ENCODE measurements at places on chromosomes 4 and X.
A peak's percentile ranks its signal among the peaks of the same experiment; 100 is the strongest.

- DNase-seq = no peak
Observed at GRCh38 chr4:96120206-96120605, 280.3 kb downstream of the PDHA2 start.

DNA sequence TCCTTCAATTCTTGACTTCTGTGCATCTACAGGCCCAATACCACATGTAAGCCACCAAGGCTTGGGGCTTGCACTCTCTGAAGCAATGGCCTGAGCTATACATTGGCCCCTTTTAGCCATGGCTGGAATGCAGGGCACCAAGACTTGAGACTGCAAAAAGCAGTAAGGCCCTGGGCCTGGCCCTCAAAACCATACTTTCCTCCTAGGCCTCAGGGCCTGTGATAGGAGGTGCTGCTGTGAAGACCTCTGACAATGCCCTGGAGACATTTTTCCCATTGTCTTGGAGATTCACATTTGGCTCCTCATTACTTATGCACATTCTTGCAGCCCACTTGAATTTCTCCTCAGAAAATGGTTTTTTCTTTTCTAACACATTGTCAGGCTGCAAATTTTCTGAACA is 68.5 kb upstream of the FSTL5 start:
- no peak for DNase-seq

DNA sequence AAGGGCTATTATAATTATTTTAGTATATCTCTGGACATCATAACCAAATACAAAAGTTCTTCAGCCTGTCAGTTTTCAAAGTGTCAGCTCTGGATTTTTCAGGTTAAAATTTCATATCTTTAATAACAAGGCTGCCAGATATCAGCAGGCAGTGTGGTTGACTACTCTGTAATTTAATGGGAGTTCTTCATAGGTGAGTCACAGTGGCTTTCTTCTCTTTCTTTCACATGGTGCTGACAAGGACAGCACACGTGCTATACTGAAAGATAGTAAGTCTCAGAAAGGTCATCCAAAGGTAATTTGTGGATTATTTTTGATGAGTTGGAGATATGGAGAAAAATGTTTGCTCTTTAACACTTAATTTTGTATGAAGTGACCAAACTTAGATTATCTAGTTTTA is 43.2 kb downstream of the GALNT7 start:
- DNase-seq = peak; percentile 31

DNA sequence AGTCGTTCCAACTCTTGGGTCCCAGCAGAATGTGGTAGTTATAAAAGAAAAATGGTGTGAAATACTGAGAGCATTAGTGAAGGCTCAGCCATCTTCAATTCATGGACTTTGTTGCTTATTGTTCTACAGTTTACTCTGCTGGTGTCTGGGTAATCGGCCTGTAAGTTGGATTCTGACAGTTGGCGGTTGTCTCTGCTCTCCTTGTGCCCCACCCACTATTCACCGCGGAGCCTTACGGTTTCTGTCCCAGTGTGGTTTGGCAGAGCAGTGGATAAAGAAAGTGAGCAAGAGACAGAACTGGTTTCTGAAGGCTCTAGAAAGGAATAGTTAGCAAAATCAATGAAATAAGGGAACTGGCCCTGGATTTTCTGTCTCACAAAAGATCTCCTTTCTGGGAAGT is 9.1 kb downstream of the LONRF3 start:
- DNase-seq = no peak

GRCh38 chrX:143664302-143664701 is 28.4 kb upstream of the SLITRK4 start:
- DNase-seq = no peak

DNA sequence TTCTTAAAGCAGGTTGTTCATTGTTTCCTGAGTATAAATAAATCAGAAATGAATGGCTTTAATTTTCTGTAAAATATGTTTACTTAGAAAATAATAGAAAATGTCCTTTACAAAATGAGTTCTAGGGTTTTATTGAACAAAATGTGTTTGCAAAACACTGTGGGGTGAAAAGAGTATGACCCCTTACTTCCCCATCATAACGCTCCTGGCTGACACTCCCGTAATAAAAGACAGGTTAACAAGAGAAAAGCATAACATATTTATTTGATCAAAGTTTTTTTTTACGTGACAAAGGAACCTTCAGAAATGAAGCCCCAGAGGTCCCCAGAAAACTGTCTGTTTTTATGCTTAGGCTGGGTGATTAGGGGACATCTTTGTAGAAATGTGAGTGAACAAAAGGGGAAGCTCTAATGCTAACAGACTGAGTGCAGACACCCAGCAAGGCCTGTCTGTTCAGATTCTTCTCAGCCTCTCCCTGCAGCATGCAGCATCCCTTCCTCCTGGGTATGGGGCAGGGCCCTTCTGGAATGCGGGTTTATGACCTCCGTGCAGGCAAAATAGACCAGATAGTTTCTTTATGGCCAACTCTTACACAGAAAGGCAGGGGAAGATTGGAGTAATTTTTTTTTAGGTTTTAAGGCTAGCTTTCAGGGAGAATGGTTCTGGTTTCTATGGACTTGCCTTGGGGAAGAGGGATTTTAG is 26.1 kb downstream of the ZFP42 start:
- DNase-seq = no peak

- no peak for DNase-seq
Observed at GRCh38 chr4:169045862-169046584, 36.0 kb upstream of the CBR4 start.

- no peak for DNase-seq
Observed at GRCh38 chrX:152136312-152136711, 2.1 kb downstream of the MAGEA10 start.

DNA sequence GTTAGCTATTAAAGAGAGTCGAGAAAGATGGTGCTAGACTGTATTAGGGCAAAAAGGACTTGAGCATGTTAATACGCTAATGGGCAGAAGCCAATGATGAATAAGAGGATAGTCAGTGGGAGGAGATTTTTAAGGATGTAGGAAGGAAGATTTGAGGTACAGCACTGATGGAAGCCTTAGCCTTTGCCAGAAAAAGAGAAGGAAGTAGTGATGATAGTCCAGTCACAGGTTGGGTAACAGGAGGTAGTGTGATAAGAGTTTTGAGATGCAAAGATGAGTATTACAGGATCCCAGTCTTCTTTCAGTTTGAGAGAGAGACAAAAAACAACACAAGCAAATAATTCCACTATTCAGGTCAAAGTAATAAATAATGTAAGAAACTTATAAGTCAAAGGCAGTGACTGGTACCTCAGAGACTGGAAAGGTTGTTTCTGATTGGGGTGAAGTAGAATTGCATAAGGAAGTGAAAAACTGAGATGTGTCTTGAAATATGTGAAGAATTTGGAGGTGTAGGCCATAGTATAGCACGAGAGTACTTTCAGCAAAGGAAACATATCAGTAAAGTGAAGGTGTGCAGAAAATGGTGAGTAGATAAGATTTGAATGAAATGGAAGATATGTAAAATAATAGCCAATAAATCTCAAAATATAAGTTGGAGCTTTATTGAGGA is 22.1 kb upstream of the NDNF start:
- no peak for DNase-seq

DNA sequence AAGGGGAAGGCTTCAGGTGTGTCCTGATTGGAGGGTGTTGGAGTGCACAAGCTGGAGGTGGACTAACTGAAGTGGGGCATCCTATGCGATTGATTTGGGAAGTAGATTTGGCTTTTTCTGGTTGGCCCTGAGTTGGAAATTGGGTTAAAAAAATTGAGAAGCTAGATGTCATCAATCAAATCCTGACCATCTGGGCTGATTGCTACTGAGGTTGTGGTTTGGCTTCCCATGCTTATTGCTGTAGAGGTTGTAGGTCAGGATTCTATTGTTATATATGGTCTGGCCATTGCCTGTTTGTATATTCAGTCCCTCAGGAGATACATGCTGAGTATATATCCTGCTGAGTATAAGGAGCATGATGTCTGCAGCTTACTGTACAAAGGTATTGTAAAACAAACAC is 7.7 kb upstream of the ZNF81 start:
- no peak for DNase-seq

DNA sequence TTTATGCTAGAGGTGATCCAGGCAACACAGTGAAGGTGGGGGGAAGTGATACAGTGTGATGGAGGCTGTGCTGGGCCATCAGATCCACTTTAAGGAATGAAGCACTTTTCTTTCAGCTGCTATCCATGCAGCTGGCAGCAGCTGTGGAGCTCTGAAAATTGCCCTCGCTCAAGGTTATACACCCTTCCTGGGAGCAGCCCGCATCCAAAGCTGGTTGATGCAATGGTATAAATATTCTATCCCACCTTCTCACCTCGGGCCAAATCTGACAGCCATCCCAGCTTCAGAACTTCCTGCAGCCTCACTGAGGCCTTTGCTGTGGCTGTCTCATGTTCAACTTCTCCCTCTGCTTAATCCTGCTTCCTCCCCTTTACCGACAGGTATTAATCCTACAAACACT is 18.6 kb downstream of the CXCL13 start:
- DNase-seq = no peak

- no peak for DNase-seq
Observed at GRCh38 chr4:2929469-2929868, 33.7 kb downstream of the NOP14 start.

- DNase-seq = no peak
Observed at GRCh38 chr4:37749398-37749988, 63.3 kb upstream of the RELL1 start.

DNA sequence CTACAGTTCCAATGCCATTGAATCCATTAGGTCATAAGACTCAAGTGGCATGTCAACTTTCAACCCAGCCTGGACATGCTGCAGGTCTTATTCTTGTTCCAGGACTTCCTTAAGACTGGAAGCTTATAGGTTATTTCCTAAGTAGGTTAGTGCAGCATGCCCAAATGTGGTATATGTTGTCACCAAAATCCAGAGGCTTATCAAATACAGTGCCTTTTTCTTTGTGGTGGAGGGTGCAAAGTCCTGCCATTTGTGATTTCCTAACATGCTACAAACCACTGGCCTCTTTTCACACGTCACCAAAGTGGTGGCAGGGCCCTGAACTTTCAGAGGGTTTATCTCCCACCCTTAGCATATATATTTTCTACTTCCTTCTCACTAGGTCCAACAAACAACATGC is 9.7 kb upstream of the TMEM184C start:
- DNase-seq = no peak

- no peak for DNase-seq
Observed at GRCh38 chr4:125547836-125548235, 233.1 kb downstream of the FAT4 start.

GRCh38 chr4:176340871-176341685 is 21.3 kb downstream of the SPCS3 start:
- DNase-seq = no peak

GRCh38 chrX:17024886-17025285 is 78.4 kb downstream of the REPS2 start:
- no peak for DNase-seq

DNA sequence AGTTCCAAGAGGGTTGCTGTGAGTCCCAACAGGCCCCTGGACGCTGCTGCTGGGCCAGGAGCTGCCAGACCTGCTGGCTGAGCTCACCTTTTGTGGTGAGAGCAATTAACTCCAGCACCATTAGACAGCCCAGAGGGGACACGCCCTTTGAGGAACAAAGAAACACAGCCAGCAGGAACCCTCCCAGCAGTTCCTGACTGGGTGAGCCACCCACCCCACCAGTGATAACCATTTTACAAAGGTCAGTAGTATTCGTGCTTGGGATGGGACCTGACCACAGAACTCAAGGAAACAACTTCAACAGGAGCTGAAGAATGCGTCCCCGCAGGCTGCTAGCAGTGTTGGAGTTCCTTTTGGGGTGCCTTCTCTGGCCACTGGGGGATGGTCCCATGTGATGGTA is 38.8 kb upstream of the AFAP1 start:
- no peak for DNase-seq

GRCh38 chr4:154018659-154019058 is 229.8 kb upstream of the SFRP2 start:
- DNase-seq = no peak

- no peak for DNase-seq
Observed at GRCh38 chrX:23668335-23668734, 1.0 kb downstream of the PRDX4 start.

DNA sequence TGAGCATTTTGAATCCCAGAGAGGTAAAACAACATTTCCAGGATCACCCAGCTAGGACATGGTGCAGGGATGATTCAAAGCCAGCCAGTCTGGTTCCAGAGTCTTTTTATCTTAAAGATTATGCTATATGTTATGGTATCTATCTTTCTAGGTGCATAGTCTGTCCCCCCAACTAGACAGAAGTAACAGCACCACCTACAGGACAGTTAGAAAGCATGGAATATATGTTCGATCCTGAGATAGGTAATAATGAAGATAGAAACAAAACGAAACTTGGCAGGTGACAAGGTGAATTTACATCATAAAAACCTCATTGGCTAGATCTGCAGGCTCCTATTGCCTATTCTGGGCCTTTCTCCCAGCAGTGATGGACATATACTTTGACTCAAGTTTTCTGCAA is 723.2 kb downstream of the SMARCA1 start:
- DNase-seq = no peak

DNA sequence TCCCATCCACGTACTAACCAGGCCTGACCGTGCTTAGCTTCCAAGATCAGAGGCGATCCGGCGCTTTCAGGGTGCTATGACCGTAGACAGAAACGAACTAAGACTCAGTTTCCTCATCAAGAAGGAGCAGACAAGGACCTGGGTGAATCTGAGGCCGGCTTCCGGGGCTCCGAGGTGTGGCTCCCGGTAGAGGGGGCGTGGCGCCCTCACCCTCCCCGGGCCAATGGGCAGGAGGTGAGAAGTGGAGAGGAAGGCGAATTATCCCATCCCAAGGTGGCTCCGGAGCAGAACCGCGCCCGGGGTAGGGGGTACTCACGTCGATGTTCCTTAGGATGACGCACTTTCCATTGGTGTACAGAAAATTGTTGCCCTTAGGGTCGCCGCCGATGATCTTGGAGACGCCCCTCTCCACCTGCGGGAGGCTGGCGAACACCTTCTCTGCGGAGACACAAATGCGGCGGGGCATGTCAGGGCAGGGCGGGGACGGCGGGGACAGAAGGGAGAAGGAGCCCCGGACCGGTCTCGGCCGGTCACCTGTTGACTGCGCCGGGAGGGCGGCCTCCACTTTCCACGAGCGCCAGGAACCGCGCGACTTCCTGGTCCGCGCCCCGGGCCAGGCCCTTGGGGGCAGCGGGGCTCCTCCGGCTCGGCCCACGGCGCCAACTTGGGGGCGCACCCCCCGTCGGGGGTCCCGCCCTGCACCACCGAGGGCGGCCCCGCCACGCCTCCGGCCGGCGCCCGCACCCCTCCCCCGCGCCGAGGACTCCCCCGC is 616 bp downstream of the WDR1 start:
- DNase-seq = no peak

DNA sequence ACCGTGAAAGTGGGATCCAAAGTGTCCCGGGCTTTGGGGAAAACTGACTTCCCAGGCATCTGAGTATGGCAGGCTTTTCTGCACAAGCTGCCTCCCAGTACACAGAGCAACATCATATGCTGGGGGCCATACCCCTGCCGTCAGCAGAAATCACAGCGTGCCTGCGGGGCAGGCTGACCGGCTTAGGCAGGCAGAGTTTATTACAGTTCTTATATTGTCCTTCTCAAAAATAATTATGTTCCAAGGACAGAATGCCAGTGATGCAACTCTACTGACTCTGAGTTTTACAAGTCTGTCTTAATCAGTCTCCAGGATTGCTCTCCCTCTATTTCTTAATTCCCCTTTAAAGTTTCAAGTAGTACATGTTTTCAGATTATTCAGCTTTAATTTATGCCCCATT is 37.0 kb downstream of the IL21 start:
- DNase-seq = no peak

- no peak for DNase-seq
Observed at GRCh38 chrX:9465380-9466123, 694 bp downstream of the TBL1X start.
